ENCODE measurements at places on chromosomes 5 and 9.

DNA sequence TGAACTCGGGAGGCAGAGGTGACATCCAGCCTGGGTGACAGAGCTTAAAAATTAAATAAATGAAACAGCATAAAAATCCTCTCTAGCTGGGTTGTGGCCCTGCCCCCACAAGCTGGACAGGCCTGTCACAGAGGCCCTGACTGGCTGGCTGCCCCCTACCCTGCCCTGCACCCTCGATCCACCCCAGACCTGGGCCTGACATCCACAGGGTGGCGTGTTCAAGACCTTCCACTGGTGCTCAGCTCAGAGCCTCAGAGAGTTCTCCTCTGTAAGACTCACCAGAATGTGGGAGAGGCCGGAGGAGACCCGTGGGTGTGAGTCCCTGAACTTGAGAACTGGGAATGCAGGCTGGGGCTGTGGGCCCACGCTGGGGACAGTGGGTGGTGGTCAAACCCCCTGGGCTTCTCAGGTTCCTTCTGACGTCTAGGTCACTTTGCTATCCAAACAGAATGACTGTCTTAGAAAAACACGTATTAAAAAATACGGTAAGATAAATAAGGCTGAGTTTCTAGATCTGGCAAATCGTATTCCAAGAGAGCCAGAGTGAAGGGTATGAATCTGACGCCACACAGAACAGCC, 9.7 kb upstream of the WDR38 start:
- no peak overlapping the region for H3K4me3 ChIP-seq
- peaks cover 9% of the 10 kb centered on the region for H3K27me3 ChIP-seq
- H3K36me3 ChIP-seq, result no peaks in the 10 kb centered on the region
- H3K27ac ChIP-seq, result no peak overlapping the region

DNA sequence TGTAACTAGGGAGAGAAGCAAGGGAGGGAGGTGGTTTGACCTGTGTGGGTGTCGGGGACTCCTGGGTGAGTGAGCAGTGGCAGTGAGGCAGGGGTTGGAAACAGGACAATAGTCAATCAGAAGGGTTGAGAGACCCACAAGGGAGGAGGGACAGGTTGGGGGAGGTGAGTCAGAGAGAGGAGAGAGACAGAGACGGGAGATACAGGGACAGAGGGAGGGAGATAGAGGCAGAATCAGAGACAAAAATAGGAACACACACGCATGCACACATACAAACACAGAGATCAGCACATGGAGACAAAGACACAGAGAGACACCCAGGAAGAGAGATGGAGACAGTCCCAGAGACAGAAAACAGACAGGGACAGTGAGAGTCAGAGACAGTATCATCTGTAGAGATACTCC, 39.3 kb upstream of the PTGS1 start:
- H3K27me3 ChIP-seq, result no peaks in the 10 kb centered on the region
- DNase-seq, result no peak
- no peaks in the 10 kb centered on the region for H3K4me1 ChIP-seq
- H3K4me3 ChIP-seq, result no peak overlapping the region
- H3K27ac ChIP-seq, result no peak overlapping the region

GRCh38 chr5:81428861-81429260, 34.9 kb upstream of the ACOT12 start:
- peaks cover 2% of the 10 kb centered on the region for H3K36me3 ChIP-seq
- H3K27me3 ChIP-seq, result no peaks in the 10 kb centered on the region
- DNase-seq, result no peak
- no peak overlapping the region for H3K4me3 ChIP-seq
- peaks cover 10% of the 10 kb centered on the region for H3K4me1 ChIP-seq

DNA sequence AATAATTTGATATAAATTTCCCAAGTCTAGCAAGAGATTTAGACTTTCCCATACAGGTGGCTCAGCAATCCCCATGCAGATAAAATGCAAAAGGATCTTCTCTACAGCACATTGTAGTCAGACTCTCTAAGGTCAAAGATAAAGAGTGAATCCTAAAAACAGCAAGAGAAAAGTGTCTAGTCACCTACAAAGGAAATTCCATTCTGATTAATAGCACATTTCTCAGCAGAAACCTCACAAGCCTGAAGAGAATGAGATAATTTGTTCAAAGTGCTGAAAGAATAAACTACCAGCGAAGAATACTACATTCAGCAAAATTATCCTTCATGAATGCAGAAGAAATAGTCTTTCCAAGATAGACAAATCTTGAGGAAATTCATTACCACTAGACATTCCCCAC, 493.3 kb downstream of the PRELID2 start:
- no peak overlapping the region for H3K27ac ChIP-seq
- H3K27me3 ChIP-seq, result no peaks in the 10 kb centered on the region
- no peaks in the 10 kb centered on the region for H3K4me1 ChIP-seq

DNA sequence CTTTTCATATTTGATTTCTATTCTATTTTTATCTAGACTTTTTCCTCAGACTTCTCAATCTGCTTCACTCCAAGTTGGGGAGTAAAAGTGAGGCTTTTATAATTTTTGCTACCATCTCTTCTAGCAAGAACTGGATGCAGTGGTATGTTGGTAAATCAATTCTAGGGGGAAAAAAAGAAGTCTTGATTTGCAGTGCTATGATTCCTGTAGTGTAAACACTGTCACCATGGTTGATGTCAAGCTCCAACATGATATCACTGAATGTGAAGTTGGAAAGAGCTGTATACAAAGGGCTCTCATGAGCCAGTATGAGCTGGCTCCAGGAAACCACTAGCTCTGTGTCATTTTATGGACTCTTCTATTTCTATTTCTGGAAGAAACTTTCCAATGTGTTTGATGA, 439.2 kb downstream of the NTRK2 start:
- H3K27ac ChIP-seq, result no peak overlapping the region
- H3K4me1 ChIP-seq, result no peaks in the 10 kb centered on the region
- H3K4me3 ChIP-seq, result no peak overlapping the region

- peaks cover 27% of the 10 kb centered on the region for H3K4me1 ChIP-seq
- H3K4me3 ChIP-seq, result peak overlapping the region; percentile 85
- DNase-seq, result no peak
- peaks cover 18% of the 10 kb centered on the region for H3K36me3 ChIP-seq
- H3K27me3 ChIP-seq, result no peaks in the 10 kb centered on the region
Measured at GRCh38 chr5:149358868-149359495, 1.1 kb downstream of the PCYOX1L start.

GRCh38 chr9:74499111-74499601, 2.0 kb downstream of the RORB start:
- H3K4me3 ChIP-seq, result peak overlapping the region; percentile 74
- no peak overlapping the region for H3K27ac ChIP-seq
- peaks cover 57% of the 10 kb centered on the region for H3K27me3 ChIP-seq
- H3K4me1 ChIP-seq, result peaks cover 27% of the 10 kb centered on the region

- H3K4me3 ChIP-seq, result no peak overlapping the region
- H3K36me3 ChIP-seq, result peaks cover 1% of the 10 kb centered on the region
- no peak overlapping the region for H3K27ac ChIP-seq
- peaks cover 12% of the 10 kb centered on the region for H3K27me3 ChIP-seq
- H3K4me1 ChIP-seq, result no peaks in the 10 kb centered on the region
Measured at GRCh38 chr5:62732677-62733121, 154.1 kb downstream of the LRRC70 start.

GRCh38 chr9:98456156-98456613, 200.7 kb upstream of the TBC1D2 start:
- H3K27me3 ChIP-seq, result peaks cover 68% of the 10 kb centered on the region
- no peaks in the 10 kb centered on the region for H3K4me1 ChIP-seq
- no peak overlapping the region for H3K27ac ChIP-seq
- no peak for DNase-seq

DNA sequence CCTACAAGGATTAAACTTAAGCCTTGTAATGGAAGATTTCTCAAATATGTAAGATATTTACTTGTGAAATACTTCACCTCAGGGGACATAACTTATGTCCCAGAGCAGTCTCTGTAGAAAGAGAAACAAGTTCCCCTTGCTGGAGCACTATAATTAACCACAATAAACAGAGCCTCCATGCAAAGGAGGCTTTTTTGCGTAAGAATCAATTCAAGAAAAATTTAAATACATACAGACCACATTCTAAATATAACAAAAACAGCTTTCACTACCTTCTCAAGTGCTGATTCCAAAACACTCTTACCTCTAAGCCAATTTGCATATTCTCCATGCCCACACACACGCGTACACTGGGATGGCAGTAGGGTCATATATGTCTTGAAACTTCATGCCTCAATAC, 30.7 kb upstream of the CCNB1 start:
- H3K4me3 ChIP-seq, result no peak overlapping the region
- no peaks in the 10 kb centered on the region for H3K4me1 ChIP-seq
- H3K36me3 ChIP-seq, result no peaks in the 10 kb centered on the region
- DNase-seq, result no peak
- no peak overlapping the region for H3K27ac ChIP-seq
- H3K27me3 ChIP-seq, result no peaks in the 10 kb centered on the region

DNA sequence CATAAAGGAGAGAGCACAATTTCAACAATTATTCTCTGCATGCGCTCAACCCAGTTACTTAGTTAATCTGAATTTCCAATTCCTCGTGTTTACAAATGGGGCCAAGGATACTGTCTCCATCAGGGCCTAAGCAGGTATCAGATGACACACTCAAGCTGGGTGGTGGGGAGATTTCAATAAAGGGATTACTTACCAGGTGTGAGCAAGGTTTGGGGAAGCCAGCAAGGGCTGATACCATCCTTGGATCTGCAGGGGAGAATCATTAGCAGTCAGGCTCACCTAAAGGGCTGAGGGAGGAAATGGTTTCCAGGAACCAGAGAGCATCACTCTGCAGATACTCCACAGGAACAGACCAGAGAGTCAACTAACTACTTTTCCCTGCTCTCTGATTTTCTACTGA, 487.1 kb downstream of the NTRK2 start:
- H3K27ac ChIP-seq, result no peak overlapping the region
- no peak overlapping the region for H3K4me3 ChIP-seq
- H3K36me3 ChIP-seq, result no peaks in the 10 kb centered on the region
- no peaks in the 10 kb centered on the region for H3K4me1 ChIP-seq

DNA sequence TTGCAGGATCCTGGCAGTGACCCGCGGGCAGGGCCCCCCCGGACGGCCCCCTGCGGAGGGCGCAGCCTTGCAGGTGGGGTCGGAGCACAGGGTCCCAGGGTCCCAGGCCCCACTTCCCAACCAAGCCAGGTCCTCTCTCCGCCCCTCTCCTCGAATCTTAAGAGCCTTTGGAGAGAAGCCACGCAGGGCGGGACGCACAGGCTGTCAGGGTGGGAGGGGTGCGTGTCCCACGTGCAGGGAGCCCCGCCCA, 18.4 kb upstream of the EGFL7 start:
- H3K27ac ChIP-seq, result no peak overlapping the region
- peaks cover 3% of the 10 kb centered on the region for H3K36me3 ChIP-seq
- peaks cover 53% of the 10 kb centered on the region for H3K27me3 ChIP-seq

DNA sequence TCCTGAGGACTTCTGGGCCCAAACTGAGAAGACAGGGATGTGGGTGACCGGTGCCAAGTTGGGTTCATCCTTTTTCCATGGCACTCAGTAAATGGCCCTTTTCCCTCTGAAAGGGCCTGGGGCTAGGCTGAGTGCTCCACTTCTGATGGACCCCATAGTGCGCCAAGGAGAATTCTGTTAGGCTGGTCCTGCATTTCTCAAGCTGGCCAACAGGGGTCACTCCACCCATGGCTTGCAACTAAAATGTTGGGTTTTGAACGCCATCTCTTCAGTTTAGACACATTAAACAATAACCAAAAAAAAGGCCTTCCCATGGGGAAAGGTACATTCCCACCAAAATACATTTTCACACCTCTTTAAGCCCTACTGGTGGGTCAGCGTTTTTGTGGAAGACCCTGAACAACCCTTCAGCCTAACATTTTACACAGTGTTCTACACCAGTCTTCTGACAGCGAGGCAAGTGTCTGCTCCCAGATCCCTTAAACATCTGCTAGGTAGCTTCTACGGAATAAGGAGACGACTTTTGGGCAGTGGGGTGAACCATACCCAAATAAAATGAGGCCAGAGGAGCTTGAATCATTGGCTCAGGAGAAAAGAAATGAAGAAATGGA, 27.3 kb downstream of the CNTFR start:
- H3K4me3 ChIP-seq, result no peak overlapping the region
- no peaks in the 10 kb centered on the region for H3K36me3 ChIP-seq
- H3K27me3 ChIP-seq, result peaks cover 81% of the 10 kb centered on the region

DNA sequence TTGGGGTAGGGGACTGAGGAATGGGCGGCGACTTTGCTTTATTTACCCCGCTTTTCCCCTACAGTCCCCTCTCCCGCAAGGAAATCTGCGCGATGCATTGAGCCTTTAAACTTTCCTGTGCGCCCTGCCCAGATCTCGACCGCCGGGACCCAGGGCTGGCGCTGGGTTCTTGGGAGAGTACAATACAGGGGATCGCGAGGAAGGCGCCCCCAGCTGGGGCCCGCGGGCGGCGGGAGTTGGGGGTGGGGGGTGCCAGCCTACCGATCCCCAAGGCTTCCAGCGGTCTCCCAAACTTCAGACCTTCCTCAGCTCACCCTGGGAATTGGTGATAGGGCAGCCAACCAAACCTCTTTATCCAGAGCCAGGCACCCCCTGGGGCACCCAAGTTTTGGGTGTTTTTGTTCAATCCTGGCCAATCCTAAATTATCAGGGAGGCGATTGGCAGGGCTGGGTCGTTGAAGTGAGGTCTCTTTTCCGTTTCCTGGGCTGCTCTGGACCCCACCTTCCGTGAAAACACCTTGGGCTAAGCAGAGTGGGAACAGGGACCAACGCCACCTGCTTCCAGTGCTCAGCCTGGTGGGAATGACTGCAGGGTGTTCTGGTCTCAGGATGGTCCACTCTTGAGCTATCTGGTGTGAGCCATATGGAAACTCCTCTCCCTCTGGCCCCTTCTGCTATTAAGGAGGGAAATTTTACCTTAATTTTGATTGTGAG, 51.4 kb upstream of the DAB2IP start:
- no peak for DNase-seq
- peaks cover 5% of the 10 kb centered on the region for H3K4me1 ChIP-seq
- no peak overlapping the region for H3K27ac ChIP-seq
- H3K4me3 ChIP-seq, result no peak overlapping the region

GRCh38 chr5:17143335-17143734, 74.1 kb upstream of the BASP1 start:
- H3K36me3 ChIP-seq, result no peaks in the 10 kb centered on the region
- H3K4me1 ChIP-seq, result no peaks in the 10 kb centered on the region
- no peak overlapping the region for H3K4me3 ChIP-seq
- H3K27me3 ChIP-seq, result no peaks in the 10 kb centered on the region

GRCh38 chr9:876425-876824, 34.9 kb downstream of the DMRT1 start:
- H3K4me3 ChIP-seq, result no peak overlapping the region
- no peak for DNase-seq
- H3K36me3 ChIP-seq, result no peaks in the 10 kb centered on the region
- H3K4me1 ChIP-seq, result peaks cover 10% of the 10 kb centered on the region

- H3K4me3 ChIP-seq, result no peak overlapping the region
- no peaks in the 10 kb centered on the region for H3K36me3 ChIP-seq
- no peaks in the 10 kb centered on the region for H3K27me3 ChIP-seq
- no peak overlapping the region for H3K27ac ChIP-seq
Measured at GRCh38 chr5:3615217-3615616, 19.6 kb downstream of the IRX1 start.

- no peak for DNase-seq
- peaks cover 19% of the 10 kb centered on the region for H3K27me3 ChIP-seq
- no peak overlapping the region for H3K27ac ChIP-seq
Measured at GRCh38 chr5:9545136-9545991, 511 bp downstream of the SEMA5A start.

GRCh38 chr9:83239747-83240146, 176.8 kb upstream of the RASEF start:
- no peak overlapping the region for H3K4me3 ChIP-seq
- no peaks in the 10 kb centered on the region for H3K27me3 ChIP-seq
- H3K4me1 ChIP-seq, result no peaks in the 10 kb centered on the region
- no peak for DNase-seq
- H3K36me3 ChIP-seq, result no peaks in the 10 kb centered on the region

- DNase-seq, result no peak
- H3K27ac ChIP-seq, result no peak overlapping the region
- no peaks in the 10 kb centered on the region for H3K27me3 ChIP-seq
- H3K36me3 ChIP-seq, result no peaks in the 10 kb centered on the region
- H3K4me1 ChIP-seq, result no peaks in the 10 kb centered on the region
Measured at GRCh38 chr9:78994471-78994870, 577.3 kb upstream of the TLE4 start.

Measured in central memory CD8-positive, alpha-beta T cell (primary cell).